Left ventricle myocardium superior (tissue), 1 donor: ENCODE measurements at places on chromosomes 1 and 21. TPM values are rescaled to one million over a fixed set of nuclear protein-coding genes. Genes with fewer than 3 reads are reported as not detected.

The OR2T33 gene
- not detected for total RNA-seq

The CHIA gene
- not detected for total RNA-seq

The TNFRSF4 gene
- total RNA-seq, result 2.3 TPM

DNA sequence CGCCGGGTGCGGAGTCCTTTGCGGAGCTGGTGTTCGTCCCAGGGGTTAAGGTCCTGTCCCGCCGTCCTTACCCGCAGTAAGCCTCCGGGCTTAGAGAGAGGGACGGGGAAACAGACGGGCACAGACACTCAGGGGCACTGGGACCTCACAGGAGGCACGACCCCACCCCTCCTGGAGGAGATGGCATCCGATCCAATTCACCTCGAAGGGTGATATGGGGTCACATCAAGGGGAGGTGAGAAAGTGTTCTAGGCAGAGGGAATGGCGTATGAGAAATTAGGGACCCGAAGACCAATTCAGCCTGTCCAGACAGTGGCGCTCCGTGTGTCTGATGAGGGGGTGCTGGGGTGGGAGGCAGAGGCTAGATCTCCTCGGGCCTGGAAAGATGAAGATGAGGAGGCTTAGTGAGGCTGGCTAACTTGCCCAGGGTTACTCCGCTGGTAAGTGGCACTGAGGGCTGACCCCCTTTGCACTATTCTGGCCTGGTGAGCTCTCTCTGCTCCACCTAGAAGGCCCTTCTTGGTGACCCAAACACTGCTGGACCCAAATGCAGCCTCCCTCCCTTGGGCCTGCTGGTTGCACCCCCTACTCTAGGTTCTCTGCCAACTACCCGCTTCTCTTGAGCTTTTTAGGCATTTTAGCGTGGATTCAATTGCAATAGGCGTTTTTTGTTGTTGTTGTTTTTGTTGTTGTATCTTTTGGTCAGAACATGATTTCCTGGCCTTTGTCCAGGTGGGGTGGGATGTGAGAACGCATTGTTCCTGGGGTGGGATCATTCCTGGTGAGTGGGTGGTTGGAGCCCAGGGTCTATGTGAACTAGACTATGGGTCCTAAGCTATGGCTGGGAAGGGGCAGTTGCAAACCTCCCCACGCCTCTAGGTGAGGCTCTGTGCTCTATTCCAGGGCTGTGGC, 12.3 kb downstream of the BTBD19 start:
- DNase-seq, result peak; percentile 13

DNA sequence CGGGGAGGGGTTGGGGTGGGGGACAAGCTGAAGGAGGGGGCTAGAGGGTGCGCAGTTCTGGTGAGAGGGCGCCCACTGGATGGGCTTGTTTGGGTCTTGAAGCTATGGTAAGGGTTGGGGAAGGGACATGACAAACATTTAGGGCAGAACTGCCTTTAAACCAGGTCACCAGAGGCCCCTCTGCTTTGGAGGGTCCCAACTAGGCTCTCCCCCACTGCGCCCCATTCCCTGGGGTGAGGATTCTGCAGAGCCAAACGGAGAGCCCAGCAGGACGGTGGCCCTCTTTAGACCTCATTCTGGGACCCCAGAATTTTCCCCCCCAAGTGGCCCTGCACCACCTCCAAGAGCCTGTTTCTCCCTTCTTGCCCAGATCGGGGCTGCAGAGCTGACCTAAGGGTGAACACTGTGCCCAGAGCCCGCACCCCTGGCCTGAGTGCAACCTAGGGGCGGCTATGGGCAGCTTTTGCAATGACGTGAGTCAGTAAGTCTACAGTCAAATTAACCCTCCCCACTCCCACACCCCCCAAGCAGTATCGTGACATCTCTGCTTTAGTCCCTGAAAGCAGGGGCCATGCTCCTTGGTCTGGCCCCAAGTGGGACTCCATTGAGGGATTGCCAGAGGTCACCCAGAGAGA, 593.8 kb downstream of the MATN1 start:
- no peak for DNase-seq

- DNase-seq, result peak; percentile 92
Measured at GRCh38 chr1:155167166-155168104, 5.7 kb downstream of the KRTCAP2 start.

GRCh38 chr21:30563072-30563471, 2.0 kb upstream of the KRTAP19-7 start:
- DNase-seq, result no peak

- no peak for DNase-seq
Measured at GRCh38 chr1:218474128-218474527, 129.0 kb downstream of the TGFB2 start.

DNA sequence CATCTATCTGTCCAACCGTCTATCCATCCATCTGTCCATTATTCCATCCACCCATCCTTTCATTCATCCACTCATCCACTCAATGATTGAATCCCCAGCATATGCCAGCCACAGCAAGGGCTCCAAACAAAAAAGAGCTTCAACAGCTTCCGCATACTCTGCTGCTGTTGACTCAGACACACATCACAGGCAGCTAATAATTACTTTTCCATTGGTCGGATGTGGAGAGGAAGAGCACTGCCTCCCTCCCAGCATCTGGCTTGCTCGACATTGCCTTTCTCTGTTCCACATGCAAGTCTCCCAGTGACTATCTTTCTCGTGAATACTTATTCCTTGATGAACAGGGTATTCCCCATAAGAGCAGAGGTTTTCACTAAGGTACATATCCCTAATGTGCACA, 176.5 kb downstream of the HIVEP3 start:
- no peak for DNase-seq

GRCh38 chr1:231939118-231939517, 312.5 kb downstream of the DISC1 start:
- no peak for DNase-seq

GRCh38 chr21:35198565-35198964, 149.5 kb upstream of the RUNX1 start:
- DNase-seq, result no peak
